ENCODE measurements at places on chromosomes 16 and 17.

- no peak for DNase-seq
Measured at GRCh38 chr17:76577876-76578275, 7.8 kb downstream of the ST6GALNAC2 start.

GRCh38 chr16:10972819-10973464 lies 28.6 kb downstream of the CLEC16A start:
- no peak for DNase-seq

- no peak for DNase-seq
Measured at GRCh38 chr17:62670202-62670821, 42.8 kb downstream of the MRC2 start.

DNA sequence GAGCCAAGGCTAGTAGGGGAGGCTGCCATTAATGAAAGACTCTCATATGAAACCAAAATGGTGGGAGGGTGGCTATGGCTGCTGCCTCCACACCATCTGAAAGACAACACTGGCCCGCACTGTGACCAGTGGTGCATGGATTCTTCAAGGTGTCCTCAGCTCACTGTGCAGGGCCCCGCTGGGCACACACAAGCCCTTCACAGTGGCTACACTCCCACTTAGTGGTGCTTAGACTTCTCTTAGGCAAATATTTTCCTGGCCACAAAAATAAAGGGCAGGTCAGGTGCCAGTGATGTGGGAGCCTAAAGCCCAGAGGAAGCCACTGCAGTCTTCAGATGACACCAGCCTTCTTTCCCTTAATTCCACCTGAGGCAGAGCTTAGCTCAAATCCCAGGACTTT lies 38.1 kb upstream of the IRX3 start:
- no peak for DNase-seq

DNA sequence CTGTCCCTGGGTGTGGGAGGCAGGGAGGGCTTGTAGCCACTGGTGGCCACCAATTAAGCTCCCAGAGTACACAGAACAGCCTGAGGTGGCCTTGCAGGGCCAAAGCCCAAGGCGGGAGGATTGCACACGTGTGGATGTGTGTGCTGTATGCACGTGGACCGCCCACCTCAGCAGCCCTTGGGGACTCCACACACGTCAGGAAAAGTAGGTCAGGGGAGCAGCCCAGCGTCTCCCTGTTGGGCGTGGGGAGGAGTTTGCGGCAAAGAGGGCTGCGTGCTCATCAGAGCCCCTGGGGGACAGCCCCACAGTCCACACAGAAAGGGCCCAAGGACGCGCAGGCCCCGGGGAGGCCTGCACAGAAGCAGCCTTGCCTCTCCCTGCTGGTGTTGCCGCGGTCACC lies 19.6 kb downstream of the SBK1 start:
- DNase-seq = no peak

DNA sequence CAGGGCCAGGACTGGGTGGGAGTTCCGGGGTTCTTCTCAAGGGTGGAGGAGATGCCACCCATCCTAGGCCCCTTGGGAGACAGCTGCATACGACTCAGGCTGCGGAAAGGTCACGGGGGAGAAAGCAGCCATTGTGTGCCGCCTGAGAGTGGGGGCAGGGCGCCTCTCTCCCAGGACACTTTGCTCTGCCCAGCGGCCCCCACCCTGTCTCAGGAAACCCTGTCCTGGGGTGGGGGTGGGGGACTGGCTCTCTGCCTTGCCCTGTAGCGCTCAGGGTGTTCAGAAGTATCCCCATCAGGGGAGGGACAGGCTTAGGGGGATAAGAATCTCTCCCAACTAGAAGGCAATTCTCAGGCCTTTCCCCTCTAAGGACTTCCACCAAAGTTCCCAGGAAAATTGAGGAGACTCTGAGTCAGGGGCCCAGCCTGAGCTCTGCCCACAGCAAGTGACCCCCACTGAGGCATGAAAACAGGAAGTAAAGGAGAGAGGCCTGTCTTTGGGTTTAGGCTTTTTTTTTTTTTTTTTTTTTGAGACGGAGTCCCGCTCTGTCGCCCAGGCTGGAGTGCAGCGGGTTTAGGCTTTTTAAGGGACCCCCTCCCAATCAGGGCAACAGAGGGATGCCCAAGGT lies 4.9 kb downstream of the GIT1 start:
- DNase-seq = no peak

Data from GM18507 (cell line).